Activated effector memory CD4-positive, alpha-beta T cell treated with anti-CD3 and anti-CD28 coated beads, Interleukin-2, amount 50 U/mL, for 16 hours (primary cell): ENCODE measurements at places on chromosomes 5 and 9.

GRCh38 chr5:176515396-176515795 is 21.8 kb downstream of the RNF44 start:
- no peak for DNase-seq

DNA sequence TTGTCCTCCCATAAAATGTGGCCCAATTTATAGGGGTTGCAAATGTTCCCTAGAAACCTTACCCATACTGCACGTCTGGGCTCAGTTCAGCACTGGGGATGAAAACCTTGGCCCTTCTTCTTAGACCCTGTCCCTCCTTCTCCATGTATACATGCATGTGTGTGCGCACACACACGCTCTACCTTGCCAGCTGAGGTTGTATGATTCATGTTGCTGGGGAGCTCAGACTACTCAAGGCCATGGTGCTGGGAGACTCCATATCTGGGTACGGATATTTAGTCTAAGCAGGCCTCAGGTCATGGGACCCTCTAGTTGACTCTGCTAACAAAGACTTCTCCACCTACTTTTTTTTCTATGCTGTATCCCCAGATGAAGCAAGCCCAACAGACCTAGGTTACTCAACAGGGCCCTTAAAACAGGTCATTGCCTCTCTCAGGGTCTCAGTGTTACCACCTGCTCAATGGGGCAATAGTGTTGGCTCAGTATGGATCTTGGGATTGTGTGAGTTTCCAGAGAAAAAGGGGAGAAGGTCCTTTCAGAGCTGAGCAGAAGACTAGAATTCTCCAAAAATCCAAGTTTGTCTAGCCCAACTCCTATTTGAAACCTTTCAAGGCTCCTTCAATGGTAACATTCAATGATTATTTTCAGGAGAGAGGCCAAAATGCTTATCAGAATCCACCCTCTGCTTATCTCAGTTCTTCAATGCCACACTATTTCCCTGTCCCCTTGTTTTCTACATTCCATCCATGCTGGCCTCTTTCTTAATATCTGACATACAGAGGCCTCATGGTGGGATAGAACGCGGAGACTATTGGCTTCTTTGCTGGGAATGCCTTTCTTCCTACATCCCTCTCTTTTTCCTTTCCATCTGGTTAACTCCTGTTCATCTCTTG is 123.6 kb upstream of the PITX1 start:
- DNase-seq: no peak

DNA sequence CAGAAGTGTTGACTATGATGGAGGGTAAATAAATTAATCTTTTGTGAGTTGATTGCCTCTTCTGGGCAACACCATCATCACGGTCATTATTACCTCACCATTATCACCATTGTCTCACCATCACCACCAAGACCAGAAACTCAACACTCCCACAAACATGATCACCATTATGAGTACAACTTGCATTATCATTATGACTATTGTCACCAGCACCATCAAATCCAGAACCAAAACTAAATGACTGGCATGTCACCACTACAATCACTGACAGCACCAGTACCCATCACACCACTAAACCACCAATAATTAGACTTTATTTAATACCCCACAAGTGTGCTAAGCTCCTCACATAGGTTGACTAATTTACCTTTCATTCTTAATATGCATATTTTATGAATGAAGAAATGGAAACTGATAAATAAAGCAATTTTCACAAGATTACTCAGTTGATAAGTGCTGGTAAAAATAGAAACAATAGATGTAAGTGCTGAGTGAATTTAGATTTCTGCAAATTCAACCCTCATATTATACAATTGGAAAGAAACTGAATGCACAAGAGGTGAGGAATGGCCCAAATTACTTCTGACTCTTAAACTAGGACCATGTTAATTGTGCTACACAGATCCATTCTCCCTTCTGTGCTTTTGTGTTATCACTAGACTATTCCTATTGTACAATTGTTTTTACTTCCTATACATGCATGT is 517.8 kb upstream of the PAPPA start:
- no peak for DNase-seq

- DNase-seq: no peak
Measured at GRCh38 chr5:20231040-20231439, 243.0 kb upstream of the CDH18 start.
